ENCODE measurements at places on chromosomes 1 and 21. TPM values are rescaled to one million over a fixed set of nuclear protein-coding genes. Genes with fewer than 3 reads are reported as not detected.

GRCh38 chr1:59308839-59309238 lies 11.9 kb downstream of the FGGY start:
- DNase-seq = no peak

The STUM gene
- not detected for total RNA-seq

The MAP1LC3C gene
- total RNA-seq = not detected

GRCh38 chr1:209531006-209531405 lies 52.5 kb upstream of the CAMK1G start:
- DNase-seq = no peak
